ENCODE measurements at places on chromosomes 7 and 10.

DNA sequence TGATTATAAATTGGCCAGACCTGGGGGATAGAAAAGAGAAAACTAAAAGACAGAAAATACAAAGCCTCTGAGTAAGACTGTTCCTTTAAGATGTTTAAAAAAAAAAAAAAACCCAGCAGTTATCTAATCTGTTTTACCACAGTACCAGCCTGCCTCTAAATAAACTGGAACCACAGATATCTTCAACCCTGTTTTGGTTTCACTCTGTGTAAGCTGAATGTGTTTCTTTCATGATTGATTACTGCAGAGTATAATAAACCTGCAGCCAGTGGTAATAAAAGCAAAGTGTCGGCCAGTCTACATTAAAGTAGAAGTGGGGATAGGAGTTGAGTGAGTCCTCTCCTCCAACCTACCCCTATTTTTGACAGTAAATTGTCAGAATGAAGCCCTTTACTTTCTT is 40.6 kb downstream of the MGAM2 start:
- DNase-seq, result no peak

- DNase-seq, result no peak
Observed at GRCh38 chr7:30682212-30683083, at the start of gene CRHR2. CRHR2 (minus strand) TSS chr7:30682456; CDS start chr7:30682280, 176 bp downstream.

DNA sequence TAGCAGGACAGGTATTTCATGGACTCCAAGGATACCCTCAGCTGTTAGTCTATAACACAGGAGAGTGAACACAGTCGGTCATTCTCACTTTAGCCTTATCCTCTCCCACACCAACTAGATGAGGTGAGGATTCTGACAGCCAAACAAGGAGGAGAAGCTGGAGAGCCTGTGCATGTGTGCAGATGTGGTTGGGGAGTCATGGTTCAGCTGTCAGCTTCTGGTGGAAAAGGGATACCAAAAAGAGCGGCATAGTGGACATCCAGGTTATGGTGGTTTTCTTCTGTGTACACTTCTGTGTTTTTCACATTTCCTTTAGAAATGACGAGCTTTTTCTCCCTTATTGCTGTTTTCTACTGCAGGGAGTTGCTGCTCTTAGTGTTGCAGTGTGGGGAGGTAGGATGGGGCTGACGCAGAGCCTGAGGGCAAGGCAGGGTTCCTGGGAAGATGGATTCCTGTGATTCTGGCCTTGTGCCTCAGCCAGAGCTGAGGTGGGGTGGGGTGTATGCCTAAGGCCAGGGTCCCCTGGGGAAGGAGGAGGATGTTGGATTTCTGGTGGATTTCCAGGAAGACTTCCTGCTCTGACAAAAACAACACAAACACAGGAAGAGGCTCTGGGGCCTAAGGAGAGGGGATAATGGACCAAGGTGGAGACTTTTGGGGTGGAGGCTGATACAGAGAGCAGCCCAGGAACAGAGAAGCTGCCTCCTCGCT is 26.6 kb downstream of the PLAU start:
- DNase-seq, result no peak

DNA sequence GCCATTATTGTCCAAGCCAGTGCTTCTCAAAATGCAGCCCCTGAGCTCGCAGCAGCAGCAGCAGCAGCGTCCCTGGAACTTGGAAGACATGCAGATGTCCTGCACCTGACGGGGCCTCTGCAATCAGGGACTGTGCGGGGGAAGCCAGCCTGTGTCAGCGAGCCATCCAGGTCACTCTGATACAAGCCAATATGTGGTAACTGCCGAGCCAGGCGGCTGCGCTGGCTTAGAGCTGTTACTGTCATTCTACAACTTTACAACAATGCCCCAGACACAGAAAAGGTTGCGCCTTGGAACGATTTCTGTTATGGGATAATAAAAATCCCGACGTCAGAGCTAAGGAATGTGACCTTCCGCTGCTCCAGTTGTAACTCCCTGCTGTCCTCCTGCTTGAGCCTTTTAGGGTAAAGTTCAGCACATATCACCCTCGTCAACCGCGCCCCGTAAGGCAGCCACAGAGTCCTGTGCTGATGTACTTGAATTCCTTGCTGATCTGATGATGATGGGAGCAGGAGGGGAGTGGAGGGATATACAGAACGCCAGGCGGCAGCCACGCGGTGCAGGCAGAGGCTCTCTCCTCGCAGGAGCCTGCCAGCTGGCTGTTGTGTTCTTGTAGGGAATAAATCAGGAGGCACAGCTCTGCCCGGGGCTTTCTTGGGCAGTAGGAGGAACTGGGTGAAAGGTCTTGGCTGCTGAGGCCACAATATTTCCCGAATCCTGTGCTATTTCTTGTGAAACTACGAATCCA is 20.0 kb upstream of the CRYGN start:
- peak; percentile 96 for DNase-seq

DNA sequence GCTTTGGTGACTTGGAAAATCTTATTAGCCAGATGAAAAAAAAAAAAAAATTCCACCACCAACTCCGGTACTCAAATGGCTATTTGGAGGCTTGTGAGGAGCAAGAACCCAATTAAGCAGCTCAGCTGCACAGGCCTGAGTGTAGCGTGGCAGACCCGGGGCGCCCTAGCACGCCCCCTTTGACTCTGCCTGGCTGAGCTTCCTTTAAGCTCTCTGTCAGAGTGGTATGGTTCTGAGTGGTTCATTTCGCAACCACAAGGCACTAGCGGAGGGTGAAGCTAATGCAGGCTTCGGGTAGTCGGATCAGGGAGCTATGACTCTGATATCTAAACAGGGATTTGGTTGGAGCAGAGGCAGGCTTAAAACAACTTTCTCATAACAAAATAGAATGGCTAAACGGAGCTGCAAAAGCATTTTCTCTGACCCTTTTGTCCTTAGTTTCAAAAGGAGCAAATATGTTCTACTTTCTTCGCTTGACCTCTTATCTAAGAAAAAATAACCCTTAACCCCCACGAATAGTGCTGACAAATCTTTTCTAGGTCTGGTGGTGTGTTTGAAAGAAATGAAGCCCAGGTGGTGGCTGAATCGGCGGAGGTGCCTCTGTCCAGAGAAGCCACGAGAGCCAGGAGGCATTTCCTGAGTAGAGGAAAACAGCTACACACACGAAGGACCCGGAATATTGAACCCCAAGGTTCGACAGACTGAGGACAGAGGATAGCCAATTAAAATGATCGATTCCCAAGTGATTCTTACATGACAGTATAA is 285.4 kb upstream of the GLI3 start:
- no peak for DNase-seq

DNA sequence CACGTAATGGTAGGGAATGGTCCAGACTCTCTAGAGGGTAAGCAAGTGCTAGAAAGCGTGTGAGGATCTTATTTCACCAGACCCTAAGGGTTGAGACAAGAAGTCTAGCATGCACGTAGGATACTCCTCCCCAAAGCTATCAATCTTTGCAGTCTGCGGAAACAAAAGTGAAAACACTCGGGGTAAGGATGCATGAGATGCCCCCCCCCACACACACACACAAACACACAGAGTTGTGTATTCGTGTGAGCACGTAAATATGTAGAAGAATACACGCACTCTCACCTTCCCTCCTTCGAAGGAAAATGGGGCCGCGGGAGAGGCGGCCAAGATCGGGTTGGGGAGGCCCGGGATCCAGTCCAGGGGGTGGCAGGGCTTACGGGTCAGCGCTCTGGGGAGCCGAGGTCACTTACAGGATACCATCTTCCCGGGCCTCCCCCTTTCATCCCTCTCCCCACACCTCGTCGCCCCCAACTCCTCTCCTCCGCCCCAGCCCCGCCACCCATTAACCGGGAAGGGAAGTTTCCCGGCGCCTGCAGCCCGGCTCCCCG is 455 bp downstream of the CUL2 start:
- no peak for DNase-seq

DNA sequence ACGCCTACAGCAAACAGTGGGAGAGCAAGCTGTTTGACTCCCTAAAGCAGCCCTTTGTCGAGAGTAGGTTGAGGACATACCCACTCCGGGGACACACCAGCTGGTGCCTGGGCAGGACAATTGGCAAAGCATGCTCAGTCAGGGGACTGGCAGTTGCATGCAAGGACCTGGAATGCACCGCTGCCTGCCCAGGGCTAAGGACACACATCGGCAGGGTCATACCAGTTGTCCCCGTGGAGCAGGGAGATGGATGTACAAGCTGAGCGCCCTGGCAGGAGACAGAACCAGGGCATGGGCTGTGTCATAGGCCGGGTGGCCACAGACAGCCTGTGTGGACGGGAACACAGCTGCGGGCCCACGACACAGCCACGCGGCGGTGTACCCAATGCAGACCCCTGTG is 18.3 kb upstream of the ELN start:
- no peak for DNase-seq

- DNase-seq, result peak; percentile 59
Observed at GRCh38 chr7:29987811-29988317, 1.7 kb downstream of the SCRN1 start.

DNA sequence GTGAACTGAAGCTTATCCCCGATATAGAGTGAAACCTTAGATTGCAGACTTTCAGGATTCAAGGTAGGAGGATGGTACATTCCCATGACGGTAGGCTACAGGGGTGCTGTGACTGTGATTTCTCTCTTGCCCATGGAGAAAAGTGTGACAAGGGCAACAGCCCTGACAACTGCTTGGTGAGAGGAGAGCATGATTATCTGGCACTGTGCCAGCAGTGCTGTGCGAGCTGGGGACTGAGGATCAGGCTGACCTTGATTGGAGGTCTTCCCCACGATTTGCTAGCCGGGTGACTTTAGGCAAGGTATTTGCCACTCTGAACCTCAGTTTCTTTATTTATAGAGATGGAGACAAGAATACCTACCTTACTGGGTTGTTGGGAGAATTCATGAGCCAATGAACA is 229.5 kb downstream of the PTEN start:
- no peak for DNase-seq

DNA sequence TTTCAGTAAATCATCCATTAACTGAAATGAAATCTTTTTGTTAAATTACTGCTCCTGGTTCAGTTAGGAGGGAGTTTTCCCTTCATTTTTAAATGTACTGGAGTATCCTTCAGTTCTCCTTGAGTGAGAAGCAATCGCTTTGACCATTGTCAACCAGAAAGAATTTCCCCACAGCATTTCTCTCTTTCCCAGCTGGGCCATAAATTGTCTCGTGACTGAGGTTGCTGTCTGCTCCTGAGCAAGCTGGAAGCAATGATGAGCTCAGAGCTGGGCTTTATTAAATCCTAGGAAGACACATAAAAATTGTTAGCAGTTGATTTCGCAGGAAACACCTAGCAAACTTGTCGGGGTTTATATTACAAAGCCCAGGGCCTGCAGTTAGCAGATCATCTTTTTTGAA is 102.0 kb upstream of the INSYN2A start:
- DNase-seq, result peak; percentile 44

- peak; percentile 14 for DNase-seq
Observed at GRCh38 chr7:97971120-97971989, 18.6 kb downstream of the OCM2 start.

GRCh38 chr10:93131986-93132385 is 58.3 kb downstream of the CYP26A1 start:
- no peak for DNase-seq

DNA sequence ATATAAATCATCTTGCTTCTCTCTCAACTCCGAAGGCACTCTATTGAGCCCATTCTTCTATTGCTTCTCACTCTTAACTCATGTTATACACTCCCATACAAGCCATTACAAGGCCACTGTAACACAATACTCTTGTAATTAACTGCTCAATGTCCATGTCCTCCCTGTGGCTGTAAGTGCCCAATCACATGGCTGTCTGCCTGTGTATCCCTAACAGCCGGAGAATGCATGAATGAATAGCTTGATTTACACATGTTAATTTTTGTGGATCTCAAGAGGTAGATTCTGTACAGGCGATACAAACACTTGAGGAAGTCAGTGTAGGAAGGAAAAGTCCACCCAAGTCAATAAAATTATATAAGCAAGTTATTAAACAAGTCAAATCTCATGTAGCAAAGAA is 215.6 kb downstream of the DOCK4 start:
- DNase-seq, result no peak

DNA sequence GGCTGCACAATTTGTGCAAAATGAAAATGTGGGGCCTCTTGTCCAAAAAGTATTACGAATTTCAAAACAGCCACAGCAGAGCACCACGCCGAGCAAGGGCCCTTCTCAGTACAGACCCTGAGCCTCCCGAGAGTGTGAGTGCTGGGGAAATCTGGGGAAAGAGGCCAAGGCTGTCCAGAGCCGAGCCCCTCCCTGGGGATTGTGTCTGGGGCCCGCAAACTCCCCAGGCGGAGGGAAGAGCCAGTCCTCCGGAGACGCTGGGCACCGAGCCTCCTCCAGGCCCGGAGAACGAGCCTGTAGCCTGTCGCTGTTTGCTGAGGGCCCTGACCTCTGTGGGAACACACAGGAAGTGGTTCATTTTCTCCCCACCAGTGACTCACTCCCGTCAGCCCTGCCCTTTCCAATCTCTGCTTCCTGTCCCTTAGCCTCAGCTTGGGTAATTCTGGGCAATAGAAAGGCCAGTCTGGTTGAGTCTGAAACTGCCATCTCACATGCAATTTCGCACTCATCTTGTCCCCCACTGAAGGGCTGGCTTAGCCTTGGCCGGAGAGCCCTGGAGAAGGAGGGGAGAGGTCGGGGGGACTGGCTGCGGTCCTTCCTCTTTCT is 19.5 kb upstream of the GNA12 start:
- peak; percentile 85 for DNase-seq

DNA sequence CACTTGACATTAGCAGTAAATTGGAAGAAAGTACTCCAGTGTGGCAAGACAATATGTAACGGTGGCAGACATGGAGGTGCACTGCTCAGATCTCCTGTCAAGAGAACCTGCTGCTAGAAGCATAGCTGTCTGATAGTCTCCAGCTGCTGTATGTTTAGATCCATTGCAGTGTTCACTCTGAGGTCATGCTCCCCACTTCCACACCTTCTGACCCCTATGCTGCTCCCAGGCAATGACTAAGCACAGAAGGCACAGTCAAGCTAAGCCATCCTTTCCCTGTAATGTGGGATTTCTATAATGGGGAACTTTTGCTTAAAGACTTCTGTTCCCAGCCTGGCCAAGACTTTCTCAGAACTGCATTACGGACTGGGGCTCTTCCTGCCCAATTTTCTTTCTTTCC is 315.8 kb downstream of the HPSE2 start:
- no peak for DNase-seq

GRCh38 chr7:95330961-95331337 is 6.6 kb upstream of the PON1 start:
- no peak for DNase-seq

GRCh38 chr7:30813466-30813865 is 42.2 kb downstream of the MINDY4 start:
- no peak for DNase-seq

DNA sequence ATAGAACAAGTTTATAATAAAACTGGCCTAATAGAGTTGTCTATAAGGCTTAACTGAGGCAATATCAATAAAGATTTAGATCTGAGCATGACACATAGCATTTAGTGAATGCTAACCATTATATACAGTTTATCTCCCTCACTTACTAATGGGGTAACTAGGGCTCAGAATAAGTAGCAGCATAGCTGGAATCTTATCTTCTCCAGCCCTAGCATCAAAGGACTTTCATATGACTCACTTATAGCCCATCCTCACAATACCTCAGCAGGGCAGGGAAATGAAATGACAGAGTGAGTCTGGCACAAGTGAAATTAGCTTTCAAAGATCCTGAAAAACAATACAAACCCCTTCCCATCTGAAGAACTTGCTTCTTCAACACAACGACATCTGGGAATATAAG is 362.9 kb downstream of the KIF20B start:
- no peak for DNase-seq
